HT1080 (cell line): ENCODE measurements at places on chromosomes 1 and 21. TPM values are rescaled to one million over a fixed set of nuclear protein-coding genes. Genes with fewer than 3 reads are reported as not detected.
A peak's percentile ranks its signal among the peaks of the same experiment; 100 is the strongest.

GRCh38 chr1:44433209-44433608, 28.2 kb downstream of the RNF220 start:
- DNase-seq: no peak

DNA sequence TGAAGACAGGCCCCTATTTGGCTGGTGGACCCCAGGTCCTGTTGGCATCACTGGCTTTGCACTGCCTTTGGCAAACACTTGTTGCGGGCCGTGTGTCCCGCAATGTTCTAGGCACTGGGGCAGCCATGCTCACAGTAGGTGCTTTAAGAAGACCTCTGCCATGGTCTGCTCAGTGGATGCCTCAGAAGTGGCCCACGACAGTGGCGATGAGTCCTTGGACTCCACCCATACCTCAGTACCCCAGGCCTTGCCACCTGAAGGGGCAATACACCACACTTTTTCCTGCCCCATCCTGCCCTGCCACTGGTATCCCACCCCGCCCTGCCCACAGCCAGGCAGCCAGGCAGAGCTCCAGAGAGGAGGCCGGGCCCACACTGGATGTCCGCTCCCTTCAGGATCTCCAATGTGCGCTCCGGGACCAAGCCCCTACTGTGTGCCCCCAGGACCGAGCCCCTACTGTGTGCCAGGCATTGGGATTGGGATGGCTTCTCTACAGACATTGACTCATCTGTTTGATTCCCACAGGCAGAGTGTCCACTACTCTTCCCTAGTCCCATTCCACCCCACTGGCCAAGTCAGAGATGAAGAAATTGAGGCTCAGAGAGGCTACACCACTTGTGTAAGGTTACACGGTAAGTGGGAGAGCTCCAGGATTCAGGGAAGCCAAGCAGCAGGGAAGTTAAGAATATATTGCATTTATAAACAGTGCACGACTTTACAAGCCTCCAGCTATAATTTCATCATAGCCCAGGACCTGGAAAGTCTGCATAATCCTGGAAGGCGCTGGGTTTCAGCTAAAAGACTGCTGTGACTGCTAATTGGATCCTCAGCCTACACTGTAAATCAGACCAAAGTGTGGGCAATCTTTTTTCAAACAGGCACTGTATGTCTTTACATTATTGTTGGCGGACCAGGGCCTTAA, 101.6 kb downstream of the DMRTB1 start:
- no peak for DNase-seq

ORC1 gene
- total RNA-seq: 27.4 and 34.4 TPM in 2 replicates

GRCh38 chr1:22383526-22384294, 67.9 kb upstream of the ZBTB40 start:
- no peak for DNase-seq

CORT gene
- total RNA-seq: 0.13 TPM in 1 of 2 replicates, not detected in the other

HMCN1 gene
- total RNA-seq: 0.07 and 0.21 TPM in 2 replicates

S100A16 gene
- total RNA-seq: 862 and 1,038 TPM in 2 replicates

OLIG2 gene
- total RNA-seq: not detected in 2 replicates

ERICH3 gene
- 0.05 TPM in 1 of 2 replicates, not detected in the other for total RNA-seq

DNA sequence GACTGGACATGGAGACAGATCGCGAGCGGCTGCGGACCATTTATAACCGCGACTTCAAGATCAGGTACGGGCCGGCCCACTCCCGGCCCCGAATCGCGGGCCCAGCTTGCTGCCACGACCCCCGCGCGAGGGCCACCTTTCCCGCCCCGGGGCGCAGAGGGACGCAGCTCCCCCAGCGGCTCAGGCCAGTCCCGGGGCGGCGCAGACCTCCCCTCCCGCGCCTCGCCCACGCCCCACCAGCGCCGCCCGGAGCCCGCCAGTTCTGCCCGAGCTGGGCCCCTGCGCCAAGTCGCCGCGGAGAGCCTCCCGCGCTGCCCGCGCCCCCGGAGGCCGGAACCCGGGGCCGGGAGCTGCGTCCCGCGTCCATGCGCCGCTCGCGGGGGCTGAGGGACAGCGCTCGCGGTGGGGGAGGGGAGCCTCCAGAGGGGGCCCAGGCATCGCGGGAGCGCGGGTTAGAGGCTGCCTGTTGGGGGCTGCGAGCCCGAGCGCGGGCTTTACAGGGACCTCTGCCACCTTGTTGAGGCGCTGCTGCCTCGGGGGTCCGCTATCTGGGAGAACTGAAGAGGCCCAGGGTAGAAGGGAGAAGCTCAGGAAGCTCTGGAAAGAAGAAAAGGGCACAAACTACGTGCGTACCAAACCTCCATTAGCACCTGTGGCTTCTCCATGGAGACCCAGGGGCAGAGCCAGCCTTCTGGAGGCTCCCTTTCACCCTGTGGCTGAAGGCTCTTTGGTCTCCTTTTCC, 698 bp downstream of the MOV10 start:
- peak; percentile 23 for DNase-seq

DNA sequence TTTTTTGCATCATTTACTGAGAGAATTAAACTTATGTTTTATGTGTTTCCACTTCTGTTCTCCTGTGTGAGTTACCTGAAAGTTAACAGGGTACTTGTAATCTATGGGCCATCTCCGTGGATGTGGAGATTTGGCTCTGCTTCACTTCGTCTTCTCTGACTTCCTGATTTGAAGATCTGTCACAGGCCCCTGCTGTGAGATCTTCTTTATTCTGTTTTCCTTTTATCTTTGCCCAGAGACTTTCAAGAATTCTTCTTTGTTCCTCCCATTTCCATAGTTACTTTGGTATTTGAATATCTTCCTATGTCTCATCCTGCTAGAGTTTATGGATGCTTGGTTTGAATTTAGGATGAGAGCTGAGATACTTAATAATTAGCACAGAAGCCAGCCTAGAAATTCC, 35.4 kb upstream of the PKN2 start:
- DNase-seq: no peak

- DNase-seq: no peak
These were observed 4.5 kb upstream of the KIAA1614 start for GRCh38 chr1:180908074-180908765.

GRCh38 chr1:113630340-113631327, 128.7 kb downstream of the PHTF1 start:
- DNase-seq: no peak

DNA sequence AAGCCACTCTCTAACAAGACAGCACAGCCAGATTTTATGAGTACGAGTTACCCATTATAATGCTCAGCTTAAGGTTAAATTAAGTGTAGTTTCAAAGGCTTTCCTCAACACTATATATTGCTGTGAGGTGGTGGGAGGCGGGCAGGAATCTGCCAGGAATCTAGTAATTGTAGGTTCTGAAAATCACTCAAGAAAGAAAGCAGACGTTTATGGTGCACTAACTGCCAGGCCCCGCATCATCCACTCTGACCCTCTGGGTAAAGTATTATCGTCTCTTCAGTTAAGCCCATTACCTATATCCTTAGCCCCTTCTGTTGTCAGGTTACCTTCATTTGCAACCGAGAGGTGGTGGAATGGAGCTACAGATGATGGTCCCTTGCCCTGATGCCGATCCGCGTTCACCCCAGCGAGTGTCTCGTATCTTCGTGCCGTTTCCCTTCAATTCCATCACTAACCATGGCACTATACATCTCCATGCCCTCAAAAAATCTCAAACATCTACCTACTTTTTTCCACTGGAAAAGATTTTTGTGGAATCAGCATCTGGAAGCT, 12.4 kb downstream of the HMGN1 start:
- DNase-seq: no peak

GRCh38 chr1:224513383-224513782, 78.8 kb upstream of the WDR26 start:
- DNase-seq: no peak

GRCh38 chr1:165153182-165153581, 203.3 kb downstream of the LMX1A start:
- no peak for DNase-seq

- no peak for DNase-seq
These were observed 374.9 kb upstream of the PTBP2 start for GRCh38 chr1:96346719-96347118.

DNA sequence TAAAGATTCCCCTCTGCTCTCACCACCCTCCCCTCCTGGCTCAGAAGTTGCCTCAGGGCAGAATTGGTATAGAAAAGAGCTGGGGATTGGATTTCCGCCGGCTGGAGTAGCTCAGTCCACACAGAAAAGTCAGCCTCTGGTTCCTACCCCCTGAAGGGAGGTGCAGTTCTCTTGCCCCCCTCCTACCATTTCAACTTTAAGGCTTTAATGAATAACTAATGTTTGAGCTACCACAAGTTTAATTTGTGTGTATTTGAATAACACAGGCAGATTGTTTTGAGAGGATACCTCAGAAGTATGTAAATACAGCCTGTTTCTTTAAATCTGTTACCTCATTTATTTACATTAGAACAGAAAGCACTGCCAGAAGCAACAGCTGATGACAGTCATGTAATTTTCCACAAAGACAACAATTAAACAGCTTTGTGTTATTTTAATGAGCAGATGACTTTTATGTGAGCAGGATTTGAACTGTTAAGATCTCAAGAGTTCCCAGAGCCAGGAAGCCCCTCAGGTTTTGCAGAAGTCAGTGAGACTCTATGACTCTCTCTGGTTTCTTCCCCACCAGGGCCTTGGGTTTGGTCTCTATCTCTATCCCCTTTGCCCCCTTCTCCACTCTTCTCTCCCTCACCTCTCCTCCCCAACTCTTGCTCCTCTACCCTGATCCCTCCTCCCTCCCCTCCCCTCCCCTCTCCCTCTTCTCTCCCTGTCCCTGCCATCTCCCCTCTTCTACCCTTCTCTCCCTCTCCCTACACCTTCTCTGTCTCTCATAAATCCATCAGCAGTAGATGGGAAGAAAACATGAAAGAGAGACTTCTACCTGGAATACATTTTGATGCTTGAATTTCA, 26.3 kb downstream of the DUSP10 start:
- DNase-seq: no peak

GRCh38 chr1:44775930-44776729, 790 bp downstream of the RPS8 start:
- DNase-seq: no peak

DNA sequence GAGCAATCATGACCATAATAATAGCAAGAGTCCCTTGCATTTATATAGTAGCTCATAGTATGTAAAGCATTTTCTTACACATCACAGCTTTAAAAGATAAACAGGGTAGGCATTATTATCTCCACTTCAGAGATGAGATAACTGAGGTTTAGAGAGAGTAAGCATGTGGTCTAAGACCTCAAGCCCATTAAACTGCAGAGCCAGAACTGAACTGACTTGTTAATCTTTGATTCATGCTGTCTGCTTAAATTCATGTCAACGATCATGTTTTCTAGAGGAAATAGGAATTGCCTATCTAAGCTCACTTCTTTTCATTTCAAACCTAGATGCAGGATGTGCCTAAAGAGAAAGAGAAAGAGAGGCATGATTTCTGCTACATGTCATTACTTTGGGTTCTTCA, 524.8 kb downstream of the PTPRC start:
- DNase-seq: no peak

DNA sequence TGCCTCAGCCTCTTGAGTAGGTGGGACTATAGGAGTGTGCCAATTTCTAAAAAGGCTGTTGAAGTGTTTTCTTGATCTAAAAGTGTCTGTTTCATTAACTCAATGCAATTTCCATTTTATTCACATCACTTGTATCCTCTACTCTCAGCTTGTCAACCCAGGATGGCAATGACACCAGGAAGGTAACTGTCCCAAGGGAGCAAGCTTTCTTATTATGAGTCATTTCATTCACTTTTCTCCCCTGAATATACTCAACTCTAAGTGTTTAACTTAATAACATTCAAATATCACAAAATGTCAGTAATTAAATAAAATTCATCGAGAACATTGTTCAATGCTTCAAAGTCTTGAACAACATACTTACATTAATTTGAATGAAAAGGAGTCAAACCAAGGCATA, 22.9 kb upstream of the GFI1 start:
- DNase-seq: no peak

DNA sequence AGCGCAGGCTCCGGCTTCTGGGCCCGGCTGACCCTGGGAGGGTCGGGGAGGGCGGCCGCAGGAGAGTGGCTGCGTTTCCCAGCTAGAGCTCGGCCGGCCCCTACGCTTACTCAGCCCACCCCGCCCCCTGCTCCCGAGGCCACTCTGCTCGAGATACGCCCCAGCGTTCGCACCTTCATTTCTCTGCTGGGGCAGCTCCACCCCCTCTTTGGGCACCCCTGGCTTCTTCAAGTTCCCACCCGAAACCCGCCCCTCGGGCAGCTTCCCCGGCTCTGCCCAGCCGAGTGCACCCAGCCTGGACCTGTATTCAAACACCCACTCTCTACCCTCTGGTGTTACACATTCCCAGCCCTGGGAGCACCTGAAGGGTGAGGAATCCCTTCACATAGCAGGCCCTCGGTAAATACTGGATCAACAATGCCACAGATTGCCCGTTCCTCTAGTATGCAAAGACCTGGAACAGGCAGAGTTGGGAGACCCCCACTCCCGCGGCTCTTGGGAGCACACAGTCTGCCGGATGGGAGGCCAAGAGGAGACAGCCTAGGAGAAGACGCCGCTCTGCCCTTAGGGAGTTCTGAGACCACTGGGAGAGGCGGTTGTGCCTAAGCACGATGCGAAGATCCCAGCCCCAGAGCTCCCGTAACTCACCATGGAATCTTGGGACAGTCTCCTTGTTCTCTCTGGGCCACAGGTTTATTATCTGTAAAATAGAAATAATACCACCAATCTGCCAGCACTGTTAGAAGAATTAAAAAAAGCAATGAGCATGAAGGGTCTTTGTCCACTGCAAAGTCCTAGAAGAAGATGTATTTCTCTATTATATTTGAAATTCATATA, 566 bp upstream of the PAQR7 start:
- no peak for DNase-seq

DNA sequence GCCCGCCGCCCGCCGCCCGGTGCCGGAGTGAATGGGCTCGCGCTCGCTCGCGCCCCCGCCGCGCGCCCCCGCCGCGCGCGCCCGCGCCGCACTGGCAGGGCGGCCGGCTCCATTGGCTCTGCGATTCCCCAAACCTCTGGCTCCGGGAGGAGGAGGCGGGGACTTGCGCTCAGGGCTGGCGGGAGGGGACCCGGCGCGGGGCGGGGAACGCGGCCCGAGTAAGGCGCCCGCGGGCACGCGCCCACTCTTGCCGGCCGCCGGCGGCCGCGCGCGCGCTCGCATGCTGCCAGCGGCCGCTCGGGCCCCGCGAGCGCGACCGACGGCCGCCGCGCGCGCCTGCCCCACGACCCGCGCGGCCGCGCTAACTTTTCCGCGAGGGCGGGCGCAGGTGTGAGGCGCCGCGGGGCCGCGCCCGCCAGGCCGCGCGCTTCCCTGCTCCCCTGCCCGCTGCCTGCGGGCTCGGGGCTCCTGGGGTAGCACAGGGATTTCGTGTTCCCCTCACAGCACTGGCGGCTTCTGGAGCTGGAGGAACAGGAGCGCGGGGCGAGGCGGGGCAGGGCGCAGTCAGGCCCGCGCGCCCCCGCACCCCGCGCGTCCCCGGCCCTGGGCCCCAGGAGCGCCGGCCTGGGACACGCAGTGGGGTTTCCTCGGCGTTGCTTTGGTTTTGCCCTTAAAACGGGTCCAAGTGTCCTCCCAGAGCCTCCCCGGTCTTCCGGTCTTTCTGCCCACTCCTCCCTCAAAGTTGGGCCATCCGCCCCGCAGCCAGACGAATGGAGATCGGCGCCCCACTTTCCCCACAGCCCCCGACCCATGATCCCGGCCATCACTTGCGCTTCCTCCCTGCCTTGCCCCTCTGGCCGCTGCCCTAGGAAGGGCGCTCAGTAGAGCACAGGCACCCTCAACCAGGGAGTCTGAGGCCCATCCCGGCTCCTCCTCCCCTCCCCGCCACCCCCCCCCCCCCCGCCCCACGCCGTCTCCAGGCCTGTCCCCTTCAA, 101.5 kb downstream of the CASZ1 start:
- DNase-seq: peak; percentile 67

GRCh38 chr21:39406065-39406464, 39.5 kb downstream of the LCA5L start:
- DNase-seq: peak; percentile 76

CDC42BPA gene
- 14.2 and 14.6 TPM in 2 replicates for total RNA-seq

SPTA1 gene
- not detected in 2 replicates for total RNA-seq

LCE3D gene
- not detected in 2 replicates for total RNA-seq

SMPDL3B gene
- 0.34 and 0.60 TPM in 2 replicates for total RNA-seq

LAMC2 gene
- 55.4 and 58.8 TPM in 2 replicates for total RNA-seq

FCRL1 gene
- not detected in 2 replicates for total RNA-seq

NPL gene
- 1.4 and 1.7 TPM in 2 replicates for total RNA-seq
